Stimulated activated CD4-positive, alpha-beta T cell treated with anti-CD3 and anti-CD28 coated beads, Interleukin-2, amount 100 ng/mL, for 4 hours (primary cell): ENCODE measurements at places on chromosomes 13 and 19.

DNA sequence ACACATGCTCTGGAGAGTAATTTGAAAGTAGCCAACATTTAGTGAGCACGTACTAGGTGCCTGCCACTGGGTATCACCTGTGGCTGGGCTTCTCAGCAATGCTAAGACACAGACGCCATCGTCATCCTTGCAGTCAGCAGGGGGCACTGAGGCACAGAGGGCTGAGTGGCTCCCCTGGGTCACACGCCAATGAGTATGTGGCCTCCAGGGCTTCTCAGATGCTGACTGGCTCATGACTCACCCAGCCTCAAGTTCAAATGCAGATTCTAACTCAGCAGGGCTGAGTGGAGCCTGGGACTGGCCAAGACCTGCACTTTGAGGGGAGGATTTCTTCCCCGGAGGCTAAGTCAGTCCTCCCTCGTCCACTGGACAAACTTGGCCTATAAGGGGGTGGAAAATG, 115.1 kb upstream of the CACNA1A start:
- DNase-seq: peak; percentile 5

DNA sequence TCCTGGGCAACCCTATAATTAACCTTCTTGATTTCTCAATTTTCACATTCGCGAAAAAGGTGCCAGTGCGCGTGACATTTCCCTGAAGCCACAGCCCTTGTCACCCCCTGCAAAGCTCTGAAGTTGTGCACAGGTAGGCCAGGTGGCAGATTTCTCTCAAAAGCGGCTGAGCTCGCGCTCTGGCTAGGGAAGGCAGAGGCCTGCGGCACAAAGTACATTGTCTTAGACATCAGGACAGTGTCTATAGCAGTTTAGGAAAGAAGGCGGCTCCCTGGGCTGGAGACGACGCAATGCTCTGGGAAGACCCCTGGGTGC, 42.9 kb upstream of the ZNF14 start:
- DNase-seq: no peak

DNA sequence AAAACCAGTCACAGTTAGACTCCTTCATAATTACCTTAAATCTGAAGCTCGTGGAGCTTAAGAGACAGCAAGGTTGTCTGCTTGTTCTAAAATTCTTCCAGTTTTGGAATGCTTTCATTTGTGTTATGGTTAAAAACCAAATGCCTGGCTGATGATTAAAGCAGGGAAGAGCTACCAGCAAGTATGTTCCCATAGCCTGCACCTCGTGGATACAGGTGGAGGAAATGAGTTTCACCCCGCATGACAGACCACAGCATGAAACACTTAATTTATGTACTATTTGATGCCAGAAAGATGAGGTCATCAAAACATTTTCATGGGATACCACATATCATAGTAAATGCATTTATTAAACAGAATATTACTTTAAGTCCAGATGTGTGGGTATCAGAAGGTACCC, 416 bp upstream of the DOCK9 start:
- DNase-seq: no peak

GRCh38 chr19:18596752-18597157, 8.2 kb downstream of the REX1BD start:
- no peak for DNase-seq

- peak; percentile 61 for DNase-seq
Observed at GRCh38 chr19:50556282-50557008, 11.8 kb downstream of the LRRC4B start.

- no peak for DNase-seq
Observed at GRCh38 chr19:28482221-28482620, 730.7 kb downstream of the UQCRFS1 start.

DNA sequence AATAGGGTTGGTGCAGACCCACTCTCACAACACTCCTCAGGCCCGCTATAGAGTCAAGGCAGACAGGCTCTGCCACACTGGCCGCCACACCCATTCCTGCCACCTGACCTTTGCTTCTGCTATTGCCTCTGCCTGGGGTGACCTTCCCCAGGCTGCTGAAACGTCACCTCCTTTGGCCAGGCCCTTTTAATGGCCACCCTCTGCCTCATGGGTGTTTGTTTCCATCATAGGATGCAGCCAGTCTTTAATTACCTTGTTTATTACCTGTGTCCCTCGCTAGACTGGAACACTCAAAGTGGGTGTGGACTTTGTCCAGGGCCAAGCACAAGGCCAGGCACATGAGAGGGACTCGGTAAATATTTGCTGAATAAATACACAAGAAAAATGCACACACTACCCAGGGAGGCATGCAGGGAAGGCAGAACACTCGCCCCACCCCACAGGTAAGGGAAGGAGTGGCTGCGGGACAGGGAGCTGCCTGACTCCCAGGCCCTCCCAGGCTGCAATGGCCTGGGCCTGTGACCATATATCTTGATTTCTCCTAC, 3.2 kb downstream of the LSM4 start:
- no peak for DNase-seq

GRCh38 chr13:24348797-24349515, 39.6 kb downstream of the C1QTNF9 start:
- DNase-seq: no peak

GRCh38 chr19:33705090-33705847, 83.5 kb downstream of the CHST8 start:
- DNase-seq: no peak

DNA sequence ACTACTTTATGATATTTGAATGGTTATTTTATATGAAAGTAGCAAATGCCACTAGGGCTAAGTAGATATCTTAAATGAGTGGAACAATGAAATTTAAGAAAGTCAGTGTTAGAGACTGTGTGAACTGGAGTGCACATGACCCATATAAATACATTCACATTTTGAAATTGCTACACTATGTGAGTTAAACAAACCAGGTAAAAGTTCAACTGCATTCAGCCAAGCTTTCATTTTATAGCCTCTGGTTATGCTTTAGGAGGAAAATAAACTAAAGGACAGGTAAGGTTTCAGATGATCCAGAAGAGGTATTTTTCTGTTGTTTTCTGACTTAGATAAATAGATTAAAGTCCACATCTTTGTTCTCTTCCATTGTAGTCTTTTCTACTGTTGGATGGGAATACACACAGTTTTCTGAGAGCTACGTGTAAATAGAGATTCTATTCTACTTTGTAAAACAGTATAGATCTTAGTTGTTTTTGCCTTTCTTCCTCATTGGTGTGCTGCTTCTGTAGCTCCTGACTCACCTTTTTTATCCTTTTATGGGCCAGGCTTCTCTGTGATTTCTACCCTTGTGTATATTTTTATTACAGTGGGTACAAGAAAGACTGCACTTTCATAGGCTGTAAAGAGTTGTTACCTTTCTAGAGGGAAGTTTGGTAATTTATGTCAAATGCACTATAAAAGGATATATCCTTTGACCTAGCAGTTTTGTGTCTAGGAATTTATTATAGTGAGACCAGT, 54.6 kb upstream of the KCTD4 start:
- DNase-seq: no peak

DNA sequence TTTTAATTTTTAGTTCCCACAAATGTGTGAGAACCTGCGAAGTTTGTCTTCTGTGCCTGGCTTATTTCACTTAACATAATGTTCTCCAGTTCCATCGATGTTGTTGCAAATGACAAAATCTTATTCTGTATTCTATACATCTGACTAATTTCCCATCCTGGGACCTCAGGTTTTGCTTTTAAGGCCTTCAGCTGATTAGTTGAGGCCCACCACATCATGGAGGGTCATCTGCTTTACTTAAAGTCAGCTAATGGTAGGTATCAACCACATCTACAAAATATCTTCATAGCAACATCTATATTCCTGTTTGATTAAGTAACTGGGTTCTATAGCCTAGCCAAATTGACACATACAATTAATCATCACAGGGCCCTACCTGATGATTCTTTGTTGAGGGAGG, 534.0 kb downstream of the EFNB2 start:
- DNase-seq: no peak
